LHCN-M2 (cell line): ENCODE measurements at places on chromosomes 1 and 21. TPM values are rescaled to one million over a fixed set of nuclear protein-coding genes. Genes with fewer than 3 reads are reported as not detected.

LEMD1 gene
- total RNA-seq = not detected in 2 replicates

PTP4A2 gene
- total RNA-seq = 266 and 303 TPM in 2 replicates

CPTP gene
- total RNA-seq = 27.7 and 28.9 TPM in 2 replicates

DCST2 gene
- 0.11 and 0.13 TPM in 2 replicates for total RNA-seq

CNR2 gene
- total RNA-seq = under 0.01 TPM in 1 of 2 replicates, not detected in the other

GRCh38 chr1:91731815-91732214, 154.1 kb downstream of the TGFBR3 start:
- DNase-seq = peak; percentile 45

DNA sequence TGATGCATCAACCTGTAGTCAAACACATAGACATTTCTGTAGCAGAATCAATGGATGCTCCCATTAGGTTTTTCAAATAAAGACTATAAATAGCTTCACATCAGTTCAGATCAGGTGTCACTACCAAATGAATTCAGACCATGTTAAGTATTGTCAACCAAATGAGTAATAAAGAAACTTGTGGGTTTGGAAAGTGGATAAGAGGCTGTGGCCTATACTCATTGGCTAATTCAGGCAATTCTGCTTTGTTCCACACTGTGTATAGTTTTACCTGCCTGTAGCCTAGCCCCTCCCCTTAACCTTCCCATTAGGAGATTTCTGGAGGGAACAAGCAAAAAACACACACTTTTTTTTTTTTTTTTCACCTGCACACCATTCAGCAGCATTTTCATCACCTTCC, 321.2 kb downstream of the HLX start:
- no peak for DNase-seq

- peak; percentile 4 for DNase-seq
Measured at GRCh38 chr1:11598461-11598860, 55.8 kb downstream of the FBXO2 start.

- no peak for DNase-seq
Measured at GRCh38 chr1:220121791-220122530, 28.0 kb downstream of the IARS2 start.
